ENCODE measurements at places on chromosomes 4 and X. TPM values are rescaled to one million over a fixed set of nuclear protein-coding genes. Genes with fewer than 3 reads are reported as not detected.
A peak's percentile ranks its signal among the peaks of the same experiment; 100 is the strongest.

DNA sequence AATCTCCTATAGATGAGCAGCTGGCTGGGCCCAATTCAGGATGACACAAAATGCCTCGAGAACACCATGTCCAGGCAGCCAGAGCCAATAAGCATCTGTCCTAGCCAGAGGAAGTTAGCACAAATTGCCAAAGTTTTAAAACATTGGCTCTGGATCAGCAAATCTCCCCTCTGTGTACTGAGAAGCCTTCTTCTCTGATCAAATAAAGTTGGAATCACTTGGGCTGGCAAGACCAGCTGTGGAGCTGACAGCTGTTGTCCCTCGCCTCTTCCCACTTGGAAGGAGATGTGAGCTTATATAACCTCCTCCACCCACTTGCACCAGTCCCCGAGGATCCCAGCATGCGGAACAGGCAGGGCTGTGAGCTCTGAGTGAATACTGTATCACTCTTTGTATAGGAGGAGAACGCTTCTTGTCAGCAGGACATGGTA lies 183.9 kb downstream of the OPHN1 start:
- no peaks in the 10 kb centered on the region for H3K4me1 ChIP-seq
- H3K4me3 ChIP-seq: no peak overlapping the region
- no peak for DNase-seq

GRCh38 chr4:173169428-173170181 lies 994 bp downstream of the GALNT7 start:
- H3K27ac ChIP-seq: peak overlapping the region; percentile 96
- no peaks in the 10 kb centered on the region for H3K36me3 ChIP-seq
- peak overlapping the region; percentile 98 for H3K4me3 ChIP-seq
- DNase-seq: peak; percentile 87

- no peak for DNase-seq
- H3K4me1 ChIP-seq: no peaks in the 10 kb centered on the region
- no peaks in the 10 kb centered on the region for H3K36me3 ChIP-seq
- no peak overlapping the region for H3K4me3 ChIP-seq
- no peak overlapping the region for H3K27ac ChIP-seq
Measured at GRCh38 chr4:71303850-71304249, 35.0 kb upstream of the SLC4A4 start.

- H3K27me3 ChIP-seq: peaks cover 56% of the 10 kb centered on the region
- no peaks in the 10 kb centered on the region for H3K36me3 ChIP-seq
- H3K27ac ChIP-seq: no peak overlapping the region
- H3K4me1 ChIP-seq: peaks cover 31% of the 10 kb centered on the region
Measured at GRCh38 chr4:56653461-56654237, 27.4 kb downstream of the HOPX start.

GRCh38 chrX:150365051-150365989 lies 2.2 kb downstream of the MAMLD1 start:
- peak; percentile 85 for DNase-seq
- no peaks in the 10 kb centered on the region for H3K36me3 ChIP-seq
- no peak overlapping the region for H3K27ac ChIP-seq
- H3K27me3 ChIP-seq: peaks cover 62% of the 10 kb centered on the region
- H3K4me3 ChIP-seq: peak overlapping the region; percentile 55

GRCh38 chrX:7709845-7710244 lies 133.1 kb upstream of the VCX start:
- H3K36me3 ChIP-seq: no peaks in the 10 kb centered on the region
- H3K27ac ChIP-seq: no peak overlapping the region
- DNase-seq: no peak
- H3K4me3 ChIP-seq: no peak overlapping the region
- H3K27me3 ChIP-seq: no peaks in the 10 kb centered on the region
- peaks cover 6% of the 10 kb centered on the region for H3K4me1 ChIP-seq

DNA sequence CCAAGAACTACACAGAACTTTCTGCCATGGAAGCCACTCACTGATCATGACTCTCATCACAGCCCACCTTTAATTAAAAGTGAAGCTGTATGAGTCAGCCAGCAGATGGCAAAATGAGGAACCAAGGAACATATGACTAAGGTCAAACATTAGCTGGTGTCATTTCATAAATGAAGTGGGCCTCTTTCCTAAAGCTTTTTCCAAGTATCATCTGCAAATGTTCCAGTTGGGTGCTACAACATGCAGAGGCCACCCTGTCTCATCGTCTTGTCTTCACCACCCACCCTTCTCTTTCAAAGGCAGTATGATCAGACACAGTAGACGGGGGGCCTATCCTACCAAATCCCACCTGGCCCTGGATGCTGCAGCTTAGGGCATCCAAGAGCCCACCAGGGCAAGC lies 9.2 kb upstream of the EOLA1 start:
- H3K27me3 ChIP-seq: no peaks in the 10 kb centered on the region
- no peak overlapping the region for H3K27ac ChIP-seq
- no peaks in the 10 kb centered on the region for H3K4me1 ChIP-seq
- no peaks in the 10 kb centered on the region for H3K36me3 ChIP-seq

DNA sequence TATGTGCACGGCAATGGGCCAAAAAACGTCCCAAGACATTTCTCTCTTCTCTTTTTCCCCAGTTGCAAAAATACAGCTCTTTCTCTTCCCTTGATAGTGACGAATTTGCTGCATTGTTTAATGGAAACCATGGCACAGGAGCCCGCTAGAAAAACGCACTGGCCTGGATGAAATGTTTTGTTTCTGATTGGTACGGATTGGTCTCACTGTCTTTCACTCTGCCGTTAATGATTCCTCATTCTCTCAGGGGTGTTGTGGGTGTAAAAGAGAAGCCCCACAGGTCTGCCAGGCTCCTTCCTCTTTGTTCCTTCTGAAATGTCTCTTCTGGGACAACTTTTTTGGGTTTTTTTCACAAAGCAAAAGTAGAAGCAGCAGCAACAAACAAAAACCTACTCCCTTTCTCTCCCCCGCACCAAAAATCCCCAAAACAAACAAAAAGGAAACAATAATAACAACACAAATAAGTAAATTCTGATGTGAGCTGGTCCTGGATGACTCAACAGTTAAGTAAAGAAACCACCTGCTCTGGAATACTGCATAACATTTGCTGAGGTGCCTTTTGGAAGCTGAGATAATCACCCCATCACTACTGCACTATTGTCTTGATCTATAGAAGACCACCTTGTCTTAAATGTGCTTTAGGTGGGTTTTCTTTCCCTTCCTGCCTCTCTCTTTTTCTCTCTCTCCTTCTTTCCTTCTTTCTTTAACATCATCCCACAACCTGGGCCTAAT lies 89.8 kb downstream of the PLAC1 start:
- H3K4me3 ChIP-seq: no peak overlapping the region
- no peak for DNase-seq
- H3K27ac ChIP-seq: no peak overlapping the region
- no peaks in the 10 kb centered on the region for H3K36me3 ChIP-seq

DNA sequence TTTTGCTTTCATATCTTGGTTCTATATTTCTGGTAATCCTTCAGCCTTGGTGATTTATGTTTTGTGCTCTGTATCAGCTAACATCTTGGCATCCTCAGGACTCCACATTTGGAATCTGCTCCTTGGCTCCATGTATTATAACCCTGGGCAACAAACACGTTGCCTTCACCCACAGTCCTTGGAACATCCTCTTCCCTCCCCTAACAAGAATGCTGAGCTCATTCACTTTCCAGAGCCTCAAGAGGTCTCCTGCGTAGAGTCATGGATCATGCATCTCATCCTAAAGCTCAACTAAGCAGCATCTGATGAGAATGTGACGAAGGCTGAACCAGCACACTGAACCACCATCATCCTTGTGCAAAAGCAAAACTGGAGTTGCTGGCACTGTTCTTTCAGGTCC lies 60.5 kb upstream of the C1GALT1C1 start:
- no peak for DNase-seq
- no peaks in the 10 kb centered on the region for H3K27me3 ChIP-seq
- no peak overlapping the region for H3K27ac ChIP-seq
- H3K36me3 ChIP-seq: no peaks in the 10 kb centered on the region
- no peak overlapping the region for H3K4me3 ChIP-seq
- H3K4me1 ChIP-seq: no peaks in the 10 kb centered on the region

GRCh38 chr4:122045533-122045932 lies 93.7 kb upstream of the TRPC3 start:
- H3K27me3 ChIP-seq: no peaks in the 10 kb centered on the region
- H3K4me3 ChIP-seq: no peak overlapping the region
- no peaks in the 10 kb centered on the region for H3K36me3 ChIP-seq
- DNase-seq: no peak
- H3K27ac ChIP-seq: no peak overlapping the region

GRCh38 chr4:118814891-118815290 lies 21.0 kb downstream of the SEC24D start:
- H3K4me1 ChIP-seq: no peaks in the 10 kb centered on the region
- H3K4me3 ChIP-seq: no peak overlapping the region
- no peaks in the 10 kb centered on the region for H3K36me3 ChIP-seq
- DNase-seq: no peak
- no peaks in the 10 kb centered on the region for H3K27me3 ChIP-seq

TNIP2 gene
- total RNA-seq: 37.6 TPM

CDKL5 gene
- 6.8 TPM for total RNA-seq

VCX3B gene
- not detected for total RNA-seq

NPY1R gene
- total RNA-seq: 7.9 TPM

CDS1 gene
- total RNA-seq: 3.5 TPM

CDKL2 gene
- 2.9 TPM for total RNA-seq

All from neural progenitor cell (in vitro differentiated cells).